ENCODE measurements at places on chromosomes 11 and 22. TPM values are rescaled to one million over a fixed set of nuclear protein-coding genes. Genes with fewer than 3 reads are reported as not detected.
A peak's percentile ranks its signal among the peaks of the same experiment; 100 is the strongest.

DNA sequence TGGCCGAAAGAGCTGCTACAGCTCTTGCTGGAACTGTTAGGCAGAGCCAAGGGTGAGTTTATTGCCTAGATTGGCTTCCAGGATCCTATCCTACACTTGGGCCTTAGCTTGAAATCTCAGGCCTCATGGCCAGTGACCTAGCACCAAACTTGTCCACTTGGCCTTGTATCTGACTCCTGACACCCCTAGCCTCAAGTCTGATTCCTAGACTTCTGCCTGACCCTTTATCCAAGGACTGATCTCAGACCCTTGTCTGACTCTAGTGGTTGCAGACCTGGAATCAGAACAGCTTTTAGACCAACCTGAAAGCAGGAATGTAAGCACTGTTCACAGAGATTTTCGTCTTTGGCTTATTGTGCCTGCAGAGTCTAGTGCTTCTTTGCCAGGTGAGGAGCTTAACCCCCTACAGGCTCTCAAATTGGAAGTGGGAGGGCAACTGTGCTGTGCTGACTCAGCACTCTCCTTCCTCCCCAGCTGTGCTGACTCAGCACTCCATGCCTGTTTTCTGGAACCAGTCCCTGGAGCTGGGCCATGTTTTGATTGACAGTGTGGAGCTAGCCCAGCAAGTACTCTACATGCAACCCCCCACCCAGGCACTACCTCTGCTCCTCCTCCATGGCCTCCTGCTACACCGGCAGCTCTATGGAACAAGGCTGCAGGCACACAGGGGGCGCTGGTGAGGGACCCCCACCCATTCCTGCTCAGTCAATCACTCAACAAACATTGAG, 35.1 kb downstream of the RRP8 start:
- DNase-seq = no peak

DNA sequence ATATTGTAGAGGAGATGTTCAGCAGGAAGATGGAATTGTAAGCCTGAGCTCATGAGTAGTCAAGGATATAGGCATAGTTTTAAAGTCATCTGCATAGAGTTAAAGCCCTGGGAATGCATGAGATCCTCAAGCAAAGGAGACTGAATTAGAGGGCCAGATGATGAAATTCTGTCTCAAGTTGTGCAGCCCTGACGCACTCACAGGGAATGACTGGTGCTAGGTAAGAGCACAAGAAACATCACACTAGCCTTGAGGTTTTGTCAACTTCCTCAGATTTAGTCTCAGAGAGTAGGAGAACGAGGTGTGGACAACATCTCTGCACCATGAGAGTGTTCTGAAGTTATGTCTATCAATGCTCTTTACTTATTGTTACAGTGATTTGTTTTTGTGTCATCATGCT, 5.8 kb downstream of the RAB38 start:
- no peak for DNase-seq

DNA sequence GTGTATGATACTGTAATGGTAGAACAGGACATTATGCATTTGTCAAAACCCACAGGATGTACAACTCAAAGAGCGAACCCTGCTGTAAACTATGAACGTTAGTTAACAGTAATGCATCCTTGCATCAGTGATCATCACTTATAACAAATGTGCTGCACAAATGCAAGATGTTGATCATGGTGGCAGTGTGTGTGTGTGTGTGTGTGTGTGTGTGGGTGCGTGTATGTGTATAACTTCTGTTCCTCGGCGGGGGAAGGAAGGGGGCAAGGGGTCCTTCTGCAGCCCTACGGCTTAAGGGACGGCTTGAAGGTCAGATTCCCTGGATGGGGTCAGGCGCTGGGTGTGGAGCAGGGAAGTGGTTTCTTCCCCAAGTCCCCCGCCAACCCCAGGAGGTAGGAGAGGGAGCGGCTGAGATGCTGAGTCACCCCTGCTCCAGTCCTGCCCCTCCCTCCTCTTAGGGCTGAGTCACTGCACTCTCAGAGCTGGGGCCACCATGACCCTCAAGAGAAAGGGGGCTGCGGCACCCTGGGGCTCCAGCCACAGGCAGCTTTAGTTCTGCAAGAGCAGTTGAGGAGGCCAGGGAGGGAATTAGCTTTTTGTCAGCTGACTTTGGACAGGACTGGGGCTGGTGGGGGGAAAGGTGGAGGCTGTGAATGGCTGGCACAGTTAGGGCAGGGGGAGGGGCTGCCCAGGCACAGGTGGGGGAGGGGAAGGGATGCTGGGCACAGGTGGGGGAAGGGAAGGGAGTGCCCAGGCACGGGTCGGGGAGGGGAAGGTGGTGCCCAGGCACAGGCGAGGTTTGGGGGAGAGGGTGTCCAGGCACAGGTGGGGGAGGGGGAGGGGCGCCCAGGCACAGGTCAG, 8.8 kb upstream of the CTSD start:
- DNase-seq = peak; percentile 63

DNA sequence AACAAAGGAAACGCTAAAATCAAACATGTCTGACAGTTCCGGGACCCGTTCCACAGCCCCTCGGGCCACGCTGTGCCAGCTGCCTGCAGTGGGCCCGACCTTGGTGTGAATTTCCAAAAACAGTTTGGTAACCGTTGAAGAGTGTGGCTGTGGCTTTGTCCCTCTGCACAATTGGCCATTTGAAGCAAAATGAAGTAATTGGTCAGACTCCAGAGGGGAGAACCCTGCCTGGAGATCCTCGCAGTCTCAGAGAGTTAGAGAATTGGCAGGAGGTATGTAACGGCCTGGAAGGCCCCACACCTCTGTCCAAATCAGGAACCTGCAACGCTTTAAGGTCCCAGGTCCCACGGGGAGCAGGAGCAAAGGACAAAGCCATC, 26.3 kb downstream of the TRMU start:
- DNase-seq = no peak

DNA sequence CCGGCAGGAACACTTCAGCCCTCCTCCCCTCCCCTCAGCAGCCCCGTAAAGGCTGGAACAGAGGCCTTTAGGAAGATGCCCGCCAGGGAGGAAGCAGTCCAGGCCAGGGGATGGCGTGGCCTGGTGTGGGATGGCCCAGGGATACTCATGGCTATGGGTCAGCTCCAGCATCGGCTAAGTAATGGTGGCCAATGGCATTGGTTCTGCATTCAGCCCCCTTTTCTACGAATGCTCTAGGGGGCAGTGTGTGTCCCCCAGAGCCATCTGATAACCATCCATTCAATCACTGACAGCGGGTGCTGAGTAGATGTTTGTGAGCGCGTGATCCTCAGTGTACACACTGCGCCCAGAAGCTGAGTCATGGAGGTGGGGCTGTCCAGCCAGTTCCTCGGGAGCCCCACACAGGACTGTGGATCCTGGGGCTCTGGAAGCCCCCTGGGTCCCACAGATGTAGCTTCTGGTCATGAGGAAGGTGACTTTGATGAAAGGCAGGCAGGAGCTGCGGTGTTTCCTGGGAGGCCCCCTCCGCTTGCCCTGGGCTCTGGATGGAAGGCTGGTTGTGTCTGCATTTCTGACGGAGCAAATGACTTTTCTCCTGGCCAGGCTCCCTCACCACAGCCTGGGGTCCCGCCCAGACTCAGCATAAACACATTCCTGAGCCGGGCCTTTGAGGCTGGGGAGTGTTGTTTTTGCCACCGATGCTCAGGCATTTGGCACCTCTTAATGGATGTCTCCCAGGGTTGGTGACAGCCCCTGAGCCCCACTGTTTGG, 46.5 kb downstream of the FBLN1 start:
- DNase-seq = no peak

DNA sequence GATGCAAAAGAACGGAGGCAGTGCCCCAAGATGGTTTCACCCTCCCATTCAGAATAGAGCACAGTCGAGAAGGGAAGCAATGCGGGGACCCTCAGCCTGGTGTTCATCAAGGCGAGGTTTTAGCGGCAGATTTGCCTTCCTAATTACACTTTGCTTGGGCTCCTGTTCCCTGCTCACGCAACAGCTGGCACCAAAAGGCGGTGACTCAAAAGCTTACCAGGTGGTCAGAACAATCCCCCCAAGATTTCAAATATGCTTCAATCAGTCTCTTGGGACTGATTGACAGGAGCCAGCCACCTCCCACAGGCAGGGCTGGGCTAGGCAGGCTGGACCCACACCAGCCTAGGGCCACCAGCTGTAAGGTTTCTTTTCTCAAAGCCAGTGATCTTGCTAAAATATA, 14.2 kb downstream of the IGSF9B start:
- no peak for DNase-seq

- DNase-seq = peak; percentile 62
Measured at GRCh38 chr11:79708319-79708932, 267.6 kb upstream of the TENM4 start.

DNA sequence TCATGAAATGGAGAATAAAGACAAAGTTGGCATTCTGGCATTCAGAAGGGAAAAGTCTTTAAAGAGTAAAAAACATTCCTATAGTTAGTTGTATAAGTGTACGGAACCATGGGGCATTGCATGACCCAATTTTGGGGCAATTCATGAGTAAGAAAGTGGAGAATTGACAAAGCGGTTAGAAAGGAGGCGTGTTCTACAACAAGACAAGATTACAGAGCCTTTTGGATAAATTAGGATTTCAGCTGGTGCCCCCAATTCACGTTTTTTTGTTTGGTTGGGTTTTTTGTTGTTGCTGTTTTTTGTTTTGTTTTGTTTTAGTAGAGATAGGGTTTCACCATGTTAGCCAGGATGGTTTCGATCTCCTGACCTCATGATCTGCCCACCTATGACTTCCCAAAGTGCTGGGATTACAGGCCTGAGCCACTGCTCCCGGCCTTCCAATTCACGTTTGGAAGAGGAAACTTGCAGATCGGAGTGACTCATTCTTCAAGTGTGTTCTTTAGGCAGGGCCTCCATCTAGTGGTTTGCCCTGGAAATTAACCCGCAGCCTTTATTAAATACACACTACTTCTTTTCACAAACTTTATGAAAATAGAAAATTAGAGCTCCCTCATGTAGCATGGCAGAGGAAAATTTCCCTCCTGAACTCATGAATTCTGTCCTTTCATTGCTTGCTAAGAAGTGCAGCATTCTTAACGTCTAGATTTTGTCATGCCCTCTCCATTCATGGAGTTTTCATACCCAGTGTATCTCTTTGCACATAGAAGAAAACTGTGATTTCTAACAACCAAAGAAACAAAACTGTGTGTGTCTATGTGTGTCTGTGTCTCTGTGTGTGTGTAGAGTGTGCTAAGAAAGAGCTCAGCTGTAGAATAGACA, 118.1 kb downstream of the BBOX1 start:
- DNase-seq = peak; percentile 63

- no peak for DNase-seq
Measured at GRCh38 chr11:129319201-129319600, 56.4 kb upstream of the BARX2 start.

DNA sequence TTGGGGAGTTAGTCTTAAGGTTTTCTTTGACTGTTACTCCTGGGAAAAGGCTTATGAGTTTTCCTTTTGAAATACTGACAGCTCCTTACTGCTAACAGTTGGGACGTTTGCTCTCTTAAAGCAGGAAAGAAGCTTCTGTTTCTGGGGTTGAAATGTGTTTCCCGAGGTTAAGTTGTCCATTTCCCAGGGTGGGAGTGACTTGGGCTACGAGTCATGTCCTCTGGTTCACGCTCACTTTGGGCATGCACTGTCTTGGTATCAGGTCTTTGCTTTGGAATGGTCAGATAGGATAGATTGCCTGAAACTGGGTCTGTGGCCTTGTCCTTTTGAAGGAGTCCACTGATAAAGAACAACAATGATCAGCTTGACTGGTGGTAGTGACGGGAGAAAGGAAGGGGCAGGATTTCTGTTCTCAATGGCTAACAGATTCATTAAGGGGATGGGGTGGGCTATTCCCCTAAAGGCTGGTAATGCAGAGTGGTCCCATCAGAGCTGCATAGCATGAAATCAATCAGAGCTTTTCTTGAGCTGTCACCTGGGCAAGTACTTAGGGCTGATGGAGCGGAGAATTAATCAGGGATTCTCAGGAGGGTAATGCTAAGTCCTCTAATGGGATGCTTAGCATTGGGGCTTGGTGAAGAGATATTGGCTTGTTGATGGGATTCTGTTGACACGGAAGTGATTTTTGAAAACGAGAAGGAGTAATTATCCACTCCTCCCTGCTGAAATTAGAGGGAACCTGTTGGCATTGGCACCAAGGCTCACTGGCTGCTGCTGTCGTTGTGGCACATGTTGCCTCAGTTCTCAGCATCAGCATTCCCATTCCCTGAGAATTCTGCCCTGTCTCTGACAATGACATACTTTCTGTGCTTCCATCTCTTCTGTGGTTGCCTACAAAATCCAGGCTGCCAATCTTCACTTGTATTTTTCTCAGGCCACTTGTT, 81.6 kb downstream of the TEAD1 start:
- DNase-seq = no peak

DNA sequence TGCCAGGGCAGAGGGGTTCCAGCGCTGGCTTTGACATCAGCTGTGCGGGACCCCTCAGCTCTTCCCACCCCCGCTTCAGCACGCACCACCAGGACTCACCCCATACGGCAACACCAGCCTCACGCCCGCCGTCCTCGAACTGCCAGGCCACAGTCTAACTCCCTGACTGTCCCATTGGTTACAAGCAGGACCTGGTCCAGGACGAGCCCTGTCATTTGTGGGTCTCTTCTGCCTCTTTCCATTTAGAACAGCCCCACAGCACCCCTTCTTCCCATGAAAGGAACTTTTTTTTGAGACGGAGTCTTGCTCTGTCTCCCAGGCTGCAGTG, 81.7 kb downstream of the PHF21B start:
- DNase-seq = no peak

DNA sequence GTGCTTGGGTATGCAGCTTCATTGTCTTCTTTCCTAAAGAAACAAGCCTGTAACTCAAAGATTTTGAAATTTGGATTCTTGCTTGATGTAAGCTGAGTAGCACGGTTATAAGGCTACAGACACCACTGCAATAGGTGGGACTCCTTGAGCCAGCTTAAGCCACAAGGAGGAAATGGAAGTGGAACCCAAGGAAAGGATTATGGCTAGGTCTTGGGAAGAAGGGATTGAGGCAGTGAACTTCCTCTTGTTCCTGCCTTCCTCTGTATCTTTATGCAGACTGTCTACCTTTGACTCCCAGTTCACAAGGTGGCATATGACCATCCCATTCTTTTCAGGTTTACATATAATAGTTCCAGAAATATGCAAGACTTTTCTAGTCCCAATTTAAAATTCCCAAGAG, 72.3 kb downstream of the BDNF start:
- no peak for DNase-seq

GRCh38 chr11:88355887-88356286, 18.4 kb upstream of the CTSC start:
- DNase-seq = no peak

Gene SLC43A1
- 71.7 TPM for total RNA-seq

Gene SYT7
- total RNA-seq = 32.8 TPM

Gene NUDT22
- 33.4 TPM for total RNA-seq

Gene PRR33
- not detected for total RNA-seq

All from Caco-2 (cell line).